ENCODE measurements at places on chromosomes 5 and 9.

GRCh38 chr5:2371419-2371710 lies 380.1 kb downstream of the IRX2 start:
- no peak for DNase-seq

DNA sequence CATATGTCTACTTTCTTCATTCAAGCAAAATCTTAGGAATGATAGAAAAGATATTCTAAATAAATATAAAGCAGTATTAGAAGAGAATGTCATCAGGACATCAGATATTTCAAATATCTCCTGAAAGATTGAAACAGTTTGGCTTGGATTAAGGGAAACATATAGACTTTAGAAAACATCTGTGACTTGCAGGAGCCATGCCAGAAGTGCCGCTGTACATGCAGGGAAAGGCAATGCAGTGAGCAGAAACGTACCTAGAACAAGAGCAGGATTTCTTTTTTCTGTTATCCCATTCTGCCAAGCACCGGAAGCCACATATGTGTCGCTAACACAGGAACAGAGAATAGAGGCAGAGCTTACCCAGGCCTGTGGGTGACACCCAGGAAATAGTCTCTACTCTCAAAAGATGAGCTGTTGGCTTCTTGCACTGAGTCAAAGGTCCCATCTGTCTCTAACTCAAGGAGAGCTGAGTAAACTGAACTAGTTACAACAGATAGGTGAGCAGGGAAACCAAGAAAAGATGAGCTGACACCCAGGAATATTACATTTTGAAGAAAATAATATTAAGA lies 5.8 kb downstream of the ADAMTS19 start:
- no peak for DNase-seq

DNA sequence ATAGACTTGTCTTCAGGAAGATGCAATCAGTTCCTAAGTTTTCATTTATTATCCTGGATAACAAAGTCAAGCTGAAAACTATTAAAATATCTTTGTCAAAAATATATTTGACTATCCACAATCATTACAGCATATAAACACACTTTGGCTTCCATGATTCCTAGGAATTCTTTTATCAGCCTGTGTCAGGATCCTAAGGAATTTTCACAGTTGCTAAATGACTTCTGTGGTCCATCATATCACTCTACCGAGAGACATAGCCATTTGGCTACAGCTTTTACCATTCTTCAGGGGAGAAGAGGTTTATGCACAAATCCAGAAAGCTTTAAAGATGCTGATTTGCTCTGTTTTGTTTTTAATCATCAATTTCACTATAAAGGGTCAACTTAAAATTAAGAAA lies 128.3 kb downstream of the MLLT3 start:
- no peak for DNase-seq

- no peak for DNase-seq
Measured at GRCh38 chr5:146233441-146233840, 30.0 kb downstream of the RBM27 start.

GRCh38 chr9:37977851-37978480 lies 74.0 kb upstream of the SLC25A51 start:
- DNase-seq: no peak

Data from epithelial cell of prostate (primary cell).